ENCODE measurements at places on chromosomes 7 and 10. TPM values are rescaled to one million over a fixed set of nuclear protein-coding genes. Genes with fewer than 3 reads are reported as not detected.

- no peaks in the 10 kb centered on the region for H3K4me1 ChIP-seq
- no peak overlapping the region for H3K27ac ChIP-seq
- no peak for DNase-seq
- H3K27me3 ChIP-seq: no peaks in the 10 kb centered on the region
These were observed 16.6 kb downstream of the GNAI1 start for GRCh38 chr7:80151274-80151665.

- no peaks in the 10 kb centered on the region for H3K27me3 ChIP-seq
- DNase-seq: no peak
- H3K27ac ChIP-seq: no peak overlapping the region
- H3K4me3 ChIP-seq: no peak overlapping the region
- H3K36me3 ChIP-seq: no peaks in the 10 kb centered on the region
These were observed 80.2 kb upstream of the CACNB2 start for GRCh38 chr10:18059826-18060559.

- no peak overlapping the region for H3K4me3 ChIP-seq
- H3K4me1 ChIP-seq: no peaks in the 10 kb centered on the region
- no peaks in the 10 kb centered on the region for H3K27me3 ChIP-seq
- H3K27ac ChIP-seq: no peak overlapping the region
- no peak for DNase-seq
These were observed 410.8 kb upstream of the COBL start for GRCh38 chr7:51727441-51727840.

GRCh38 chr7:20797042-20797461 lies 10.4 kb upstream of the SP8 start:
- peaks cover 7% of the 10 kb centered on the region for H3K36me3 ChIP-seq
- no peak for DNase-seq
- no peak overlapping the region for H3K27ac ChIP-seq
- H3K4me3 ChIP-seq: peak overlapping the region; percentile 94
- H3K27me3 ChIP-seq: peaks cover 52% of the 10 kb centered on the region

GRCh38 chr10:105056413-105056812 lies 415.3 kb downstream of the SORCS3 start:
- H3K4me3 ChIP-seq: no peak overlapping the region
- no peak for DNase-seq
- H3K27ac ChIP-seq: no peak overlapping the region
- no peaks in the 10 kb centered on the region for H3K4me1 ChIP-seq
- peaks cover 11% of the 10 kb centered on the region for H3K36me3 ChIP-seq
- no peaks in the 10 kb centered on the region for H3K27me3 ChIP-seq

DNA sequence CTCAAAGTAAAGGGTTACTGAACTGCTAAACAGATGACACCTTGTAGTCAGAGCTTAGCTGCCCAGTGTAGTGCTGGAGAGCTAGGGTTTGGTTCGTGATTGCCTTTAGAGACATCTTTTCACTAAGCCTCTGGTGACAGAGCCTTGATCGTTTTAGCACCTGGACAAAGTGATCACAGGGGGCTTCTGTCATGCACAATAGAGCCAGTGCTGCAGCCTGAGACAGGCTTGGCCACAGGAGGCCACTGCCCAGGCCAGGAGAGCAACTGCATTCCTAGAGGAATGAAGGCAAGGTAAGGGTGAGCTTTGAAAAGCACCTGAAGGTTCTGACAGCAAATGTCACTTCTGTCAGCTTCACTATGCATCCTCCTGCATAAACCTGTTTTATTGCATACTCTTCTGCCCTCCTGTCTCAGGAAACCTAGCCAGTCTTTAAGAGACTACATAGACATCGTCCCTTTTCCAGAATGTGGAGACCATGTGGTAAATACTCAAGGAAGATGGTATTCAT lies 122.9 kb downstream of the NPY start:
- no peaks in the 10 kb centered on the region for H3K4me1 ChIP-seq
- H3K27ac ChIP-seq: no peak overlapping the region
- DNase-seq: no peak
- H3K4me3 ChIP-seq: no peak overlapping the region

GRCh38 chr7:92359801-92360200 lies 87.5 kb upstream of the GATAD1 start:
- H3K36me3 ChIP-seq: peaks cover 21% of the 10 kb centered on the region
- no peak overlapping the region for H3K27ac ChIP-seq
- no peaks in the 10 kb centered on the region for H3K4me1 ChIP-seq

- no peak overlapping the region for H3K4me3 ChIP-seq
- no peaks in the 10 kb centered on the region for H3K36me3 ChIP-seq
- DNase-seq: no peak
- H3K4me1 ChIP-seq: peaks cover 16% of the 10 kb centered on the region
These were observed 2.8 kb upstream of the SVIL start for GRCh38 chr10:29637537-29637936.

GRCh38 chr10:14327527-14327926 lies 3.2 kb downstream of the FRMD4A start:
- H3K36me3 ChIP-seq: no peaks in the 10 kb centered on the region
- no peak for DNase-seq
- no peaks in the 10 kb centered on the region for H3K4me1 ChIP-seq
- no peak overlapping the region for H3K4me3 ChIP-seq
- no peak overlapping the region for H3K27ac ChIP-seq
- H3K27me3 ChIP-seq: peaks cover 38% of the 10 kb centered on the region

GRCh38 chr10:8923096-8923495 lies 868.6 kb downstream of the GATA3 start:
- H3K36me3 ChIP-seq: no peaks in the 10 kb centered on the region
- no peaks in the 10 kb centered on the region for H3K4me1 ChIP-seq
- H3K4me3 ChIP-seq: no peak overlapping the region
- no peak overlapping the region for H3K27ac ChIP-seq

DNA sequence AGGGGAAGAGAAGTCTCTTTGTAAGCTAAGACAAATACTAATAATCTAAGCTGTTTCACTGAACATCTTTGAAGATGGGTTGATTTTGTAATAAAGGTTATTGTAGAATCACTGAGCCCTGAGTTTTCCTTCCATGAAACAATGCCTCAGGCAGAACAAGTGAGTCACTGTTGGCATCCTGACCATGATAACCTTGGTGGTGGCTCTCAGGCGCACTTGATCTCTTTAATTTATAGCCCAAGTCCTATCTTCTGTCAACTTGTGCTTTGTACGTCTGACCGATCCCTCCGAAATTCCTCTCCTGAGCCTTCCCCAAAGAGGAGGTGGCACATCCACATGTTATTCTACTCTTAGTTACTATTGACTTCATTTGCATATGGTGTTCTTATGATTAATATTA lies 812.9 kb downstream of the REEP3 start:
- H3K27ac ChIP-seq: no peak overlapping the region
- H3K36me3 ChIP-seq: no peaks in the 10 kb centered on the region
- no peaks in the 10 kb centered on the region for H3K4me1 ChIP-seq

GRCh38 chr7:134196439-134196838 lies 69.3 kb downstream of the LRGUK start:
- no peaks in the 10 kb centered on the region for H3K27me3 ChIP-seq
- no peak overlapping the region for H3K4me3 ChIP-seq
- DNase-seq: no peak

DNA sequence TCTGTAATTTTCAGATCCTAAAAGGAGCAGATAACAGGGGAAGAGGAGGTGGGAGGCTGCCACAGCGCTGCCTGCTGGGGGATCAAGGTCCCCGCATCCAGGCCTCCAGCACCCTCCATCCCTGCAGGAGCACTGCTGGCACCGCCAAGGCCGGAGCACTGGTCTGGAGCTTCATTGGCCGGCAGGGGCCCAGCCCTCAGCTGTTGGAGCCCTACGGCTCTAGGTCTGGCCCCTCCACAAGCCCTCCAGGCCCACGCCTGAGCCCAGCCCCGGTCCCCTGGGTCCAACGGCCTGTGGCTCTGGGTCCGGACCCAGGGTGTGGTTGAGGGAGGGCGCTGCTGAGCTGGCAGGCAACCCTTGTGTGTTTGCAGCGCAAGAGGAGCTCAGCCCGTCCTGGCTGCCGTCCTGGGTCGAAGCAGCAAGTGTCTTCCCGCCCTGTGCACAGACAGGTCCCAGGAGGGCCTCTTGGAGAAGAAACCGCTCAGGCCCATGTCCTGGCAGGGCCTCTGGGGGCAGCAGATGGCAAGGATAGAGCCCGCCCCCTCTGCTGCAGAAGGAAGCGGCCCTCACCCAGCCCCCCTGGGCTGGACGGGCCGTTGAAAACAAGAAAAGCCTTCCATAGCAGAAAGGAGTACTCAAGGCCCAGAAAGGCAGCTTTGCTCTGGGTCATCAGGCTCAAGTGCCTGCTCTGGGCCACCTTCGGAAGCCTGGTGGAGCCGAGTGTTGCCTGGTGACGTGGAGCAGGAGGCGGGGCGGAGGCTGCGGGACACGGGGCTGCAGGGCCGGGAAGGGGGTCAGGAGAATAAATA lies 54.3 kb upstream of the TNRC18 start:
- H3K27ac ChIP-seq: peak overlapping the region; percentile 77
- H3K36me3 ChIP-seq: no peaks in the 10 kb centered on the region
- no peaks in the 10 kb centered on the region for H3K27me3 ChIP-seq
- peak; percentile 54 for DNase-seq

- DNase-seq: no peak
- H3K4me3 ChIP-seq: no peak overlapping the region
- no peaks in the 10 kb centered on the region for H3K27me3 ChIP-seq
These were observed 226.7 kb downstream of the EXOC4 start for GRCh38 chr7:133479456-133480065.

DNA sequence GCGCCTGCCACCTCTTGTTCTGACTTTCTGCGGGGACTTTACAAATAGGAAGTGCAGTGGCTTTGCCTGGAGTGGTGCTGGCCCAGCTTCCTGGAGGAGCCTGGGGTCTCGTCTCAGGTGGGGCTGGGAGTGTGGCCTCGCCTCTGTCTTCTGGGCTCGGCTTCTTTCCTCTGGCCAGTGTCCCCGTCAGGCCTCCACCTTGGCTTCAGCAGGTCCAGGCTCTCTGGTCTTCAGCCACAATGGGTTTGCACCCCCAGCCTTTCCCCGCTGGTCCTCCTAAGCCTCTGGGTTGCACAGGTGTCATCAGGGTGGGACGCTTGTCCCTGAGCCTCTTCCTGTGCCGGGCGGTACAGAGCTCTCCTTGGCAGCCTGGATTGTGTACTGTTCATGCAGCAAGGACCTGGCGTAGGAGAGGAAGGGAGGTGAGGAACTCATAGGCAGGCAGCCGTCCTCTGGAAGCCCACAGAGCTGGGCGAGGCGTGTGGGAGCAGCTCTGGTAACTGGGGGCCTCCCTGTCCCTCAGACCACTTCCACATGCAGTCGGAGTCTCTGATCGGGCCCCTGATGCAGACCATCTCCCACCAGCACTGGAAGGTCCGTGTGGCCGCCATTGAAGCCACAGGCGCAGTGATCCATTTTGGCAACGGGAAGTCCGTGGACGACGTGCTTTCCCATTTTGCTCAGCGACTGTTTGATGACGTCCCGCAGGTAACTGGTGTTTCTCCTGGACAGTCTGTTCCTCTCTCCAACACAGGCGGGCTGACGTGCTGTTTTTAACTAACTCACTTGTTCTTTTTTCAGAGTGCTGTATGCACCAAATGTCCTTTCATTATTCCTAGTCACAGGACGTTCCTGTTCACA lies 2.3 kb upstream of the PRKAR1B start:
- peaks cover 7% of the 10 kb centered on the region for H3K36me3 ChIP-seq
- peaks cover 20% of the 10 kb centered on the region for H3K4me1 ChIP-seq
- peak overlapping the region; percentile 91 for H3K4me3 ChIP-seq
- H3K27ac ChIP-seq: no peak overlapping the region
- no peaks in the 10 kb centered on the region for H3K27me3 ChIP-seq

- DNase-seq: no peak
- peaks cover 6% of the 10 kb centered on the region for H3K27me3 ChIP-seq
- H3K4me3 ChIP-seq: no peak overlapping the region
- H3K36me3 ChIP-seq: no peaks in the 10 kb centered on the region
- H3K27ac ChIP-seq: no peak overlapping the region
- H3K4me1 ChIP-seq: no peaks in the 10 kb centered on the region
These were observed 75.8 kb upstream of the IMMP2L start for GRCh38 chr7:111638078-111638477.

GRCh38 chr10:114388275-114388674 lies 16.0 kb downstream of the AFAP1L2 start:
- peaks cover 15% of the 10 kb centered on the region for H3K27me3 ChIP-seq
- H3K4me1 ChIP-seq: peaks cover 3% of the 10 kb centered on the region
- no peak for DNase-seq
- H3K27ac ChIP-seq: no peak overlapping the region
- no peak overlapping the region for H3K4me3 ChIP-seq
- H3K36me3 ChIP-seq: no peaks in the 10 kb centered on the region

DNA sequence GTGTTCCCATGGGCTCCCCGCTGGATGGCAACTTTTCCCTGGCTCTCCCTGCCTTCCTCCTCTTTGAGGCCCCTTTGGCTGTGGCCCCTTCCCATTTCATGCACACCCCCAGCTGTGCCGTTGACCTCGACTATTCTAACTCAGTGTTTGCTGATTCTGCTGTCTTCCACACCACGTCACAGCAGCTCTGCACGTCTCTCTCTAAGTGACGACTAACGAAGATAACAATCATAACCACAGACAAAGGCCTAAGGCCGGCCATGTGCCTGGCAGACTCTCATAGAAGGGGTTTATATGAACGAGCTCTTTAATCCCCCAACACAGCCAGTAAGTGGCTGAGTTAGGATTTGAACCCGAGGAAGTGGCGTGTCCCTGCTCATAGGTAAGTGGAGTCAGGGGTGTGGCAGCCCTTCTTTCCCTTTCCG lies 151.5 kb upstream of the SHH start:
- no peak for DNase-seq
- H3K27me3 ChIP-seq: peaks cover 14% of the 10 kb centered on the region
- no peaks in the 10 kb centered on the region for H3K4me1 ChIP-seq

DNA sequence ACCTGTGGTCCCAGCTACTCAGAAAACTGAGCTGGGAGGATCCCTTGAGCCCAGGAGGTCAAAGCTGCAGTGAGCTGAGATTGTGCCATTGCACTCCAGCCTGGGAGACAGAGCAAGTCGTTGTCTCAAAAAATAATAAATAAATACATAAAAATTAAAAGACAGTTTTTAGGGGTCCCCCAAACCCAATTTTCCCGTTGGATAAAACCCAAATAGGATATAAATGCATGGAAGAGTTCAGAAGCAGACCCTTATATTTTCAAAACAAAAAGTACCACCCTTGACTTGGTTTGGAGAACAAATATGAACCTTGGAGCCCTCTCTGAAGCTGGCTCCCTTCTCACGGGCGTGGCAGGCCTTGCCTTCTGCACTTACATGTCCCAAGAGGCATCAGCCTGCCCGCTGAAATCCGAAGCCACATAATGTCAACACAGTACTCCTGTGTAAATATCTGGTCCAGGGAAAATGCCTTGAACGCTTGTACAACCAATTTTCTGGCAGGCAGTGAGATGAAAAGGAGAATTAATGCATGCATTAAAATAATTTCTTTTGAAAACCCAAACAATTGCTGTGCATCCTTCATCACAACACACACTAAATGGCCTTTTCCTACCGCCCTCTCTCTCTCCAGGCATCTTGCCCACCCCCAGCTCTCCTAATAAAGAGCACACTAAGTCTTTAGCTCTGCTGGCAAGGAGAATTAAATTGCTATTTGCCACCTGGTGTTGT lies 46.4 kb upstream of the PARD3 start:
- no peaks in the 10 kb centered on the region for H3K4me1 ChIP-seq
- H3K36me3 ChIP-seq: no peaks in the 10 kb centered on the region

THSD7A gene
- polyA plus RNA-seq: not detected

ANXA7 gene
- 128 TPM for polyA plus RNA-seq

SPDYE9 gene
- 0.25 TPM for polyA plus RNA-seq

SYT15B gene
- not detected for polyA plus RNA-seq

GJD4 gene
- not detected for polyA plus RNA-seq

SLC26A3 gene
- polyA plus RNA-seq: not detected

PLCE1 gene
- polyA plus RNA-seq: 0.44 TPM

FAM131B gene
- polyA plus RNA-seq: not detected

CDC14C gene
- polyA plus RNA-seq: not detected

NUPR2 gene
- not detected for polyA plus RNA-seq

TEX36 gene
- polyA plus RNA-seq: not detected

Measured in naive B cell (primary cell).